ENCODE measurements at places on chromosomes 4 and X.

GRCh38 chr4:155709918-155710317 lies 43.3 kb downstream of the GUCY1A1 start:
- no peak for DNase-seq

GRCh38 chr4:157221426-157221894 lies 932 bp downstream of the GRIA2 start:
- no peak for DNase-seq

DNA sequence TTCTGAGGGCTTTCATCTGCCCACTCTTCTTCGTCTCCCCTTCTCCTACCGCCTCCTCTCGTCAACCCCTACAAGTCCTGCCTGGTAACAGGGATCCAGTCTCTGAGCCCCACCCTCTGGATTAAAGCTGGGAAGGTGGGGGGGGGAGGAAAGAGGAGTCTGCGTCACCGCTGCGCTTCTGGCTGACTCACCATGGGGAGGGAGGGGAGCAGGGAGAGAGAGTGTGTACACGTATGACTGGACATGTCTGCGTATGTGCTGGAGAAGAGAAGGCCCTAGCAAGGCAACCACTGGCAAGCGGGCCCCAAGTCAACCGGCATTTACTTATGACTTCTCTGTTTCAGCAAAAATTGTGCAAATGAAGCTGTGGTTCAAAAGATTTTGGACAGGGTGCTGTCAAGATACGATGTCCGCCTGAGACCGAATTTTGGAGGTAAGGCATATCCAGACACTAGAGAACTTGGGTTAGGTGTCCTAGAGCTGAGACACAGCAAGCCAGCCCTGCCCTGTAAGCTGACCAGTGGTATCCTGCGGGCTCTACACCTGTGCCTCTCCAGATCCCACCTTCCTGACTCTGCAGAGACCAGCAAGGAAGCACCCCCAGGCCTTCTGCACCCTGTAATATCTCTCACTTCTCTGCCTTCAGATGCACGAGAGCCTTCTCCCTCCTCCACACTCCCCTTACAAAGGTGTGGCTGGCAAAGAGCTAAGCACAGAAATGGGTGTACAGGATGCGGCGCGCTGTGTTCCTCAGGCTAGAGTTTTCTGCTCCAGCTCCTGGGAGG lies 2.5 kb downstream of the GABRQ start:
- no peak for DNase-seq

DNA sequence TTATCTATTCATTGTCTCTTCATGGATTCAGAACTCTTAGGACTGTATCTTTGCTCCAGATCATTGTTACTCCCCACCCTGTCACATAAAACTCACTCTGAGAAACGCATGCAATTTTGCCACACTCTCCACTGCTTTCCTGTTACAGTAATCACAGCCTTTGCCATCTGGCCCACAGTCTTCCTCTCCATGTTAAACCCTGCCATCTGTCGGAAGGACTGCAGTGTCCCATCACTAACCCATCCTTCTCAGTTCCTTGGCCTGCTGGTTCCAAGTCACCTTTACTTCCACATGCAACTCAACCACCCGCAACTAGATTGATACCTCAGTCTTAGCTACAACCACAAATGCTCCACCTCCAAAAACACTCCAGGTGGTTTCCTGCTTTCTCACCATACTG lies 308.7 kb upstream of the FAM241A start:
- DNase-seq: no peak

GRCh38 chr4:168601899-168602298 lies 105.0 kb downstream of the PALLD start:
- no peak for DNase-seq

DNA sequence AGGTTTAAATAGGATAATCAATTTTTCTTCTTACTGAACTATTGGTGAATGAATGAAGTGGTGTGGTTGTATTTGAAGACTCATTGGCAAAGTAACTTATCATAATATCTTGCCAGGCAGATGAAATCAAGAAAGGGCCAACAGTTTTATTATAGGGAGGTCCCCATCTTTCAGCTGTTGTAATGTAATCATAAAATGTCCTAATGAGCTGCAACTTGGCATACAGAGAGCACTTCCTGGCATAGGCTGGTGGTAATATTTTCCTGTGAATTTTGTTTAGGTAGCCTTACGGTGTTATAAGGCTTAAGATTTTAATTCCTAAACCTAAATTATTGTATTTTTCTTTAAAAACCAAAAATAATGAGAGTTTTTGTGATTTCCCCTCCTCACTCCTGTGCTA lies 17.5 kb downstream of the FHIP1A start:
- no peak for DNase-seq

DNA sequence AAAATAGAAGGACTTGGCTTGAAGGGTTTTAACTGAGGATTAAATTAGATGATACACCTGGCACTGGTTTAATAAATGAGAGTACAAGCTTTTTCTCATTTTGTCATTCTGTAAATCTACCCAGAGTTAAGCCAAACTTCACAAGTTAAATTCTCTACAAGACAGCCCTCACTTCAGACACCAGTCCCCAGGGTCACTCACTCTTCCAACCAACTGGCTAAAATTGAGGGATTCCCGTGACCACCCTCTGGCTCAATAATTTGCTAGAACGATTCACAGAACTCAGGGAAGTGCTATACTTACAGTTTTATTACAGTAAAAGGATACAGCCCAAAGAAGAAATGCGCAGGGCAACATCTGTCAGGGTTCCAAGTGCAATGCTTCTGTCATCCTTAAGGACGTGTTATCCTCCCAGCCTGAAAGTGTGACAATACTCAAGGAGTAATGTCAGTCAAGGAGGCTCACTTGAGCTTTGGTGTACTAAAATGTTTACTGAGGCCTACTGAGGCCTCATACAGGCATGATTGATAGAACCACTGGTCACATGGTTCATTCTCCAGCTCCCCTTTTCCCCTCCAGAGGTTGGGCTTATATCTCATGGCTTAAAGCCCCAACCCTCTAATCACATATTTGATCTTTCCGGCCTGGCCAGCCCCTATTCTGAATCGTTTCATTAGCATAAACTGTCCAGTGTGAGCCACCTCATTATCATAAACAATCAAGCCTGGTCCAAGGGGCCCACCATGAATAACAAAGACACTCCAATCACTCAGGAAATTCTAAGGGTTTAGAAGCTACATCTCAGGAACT lies 9.6 kb upstream of the TMSB4X start:
- DNase-seq: no peak

- no peak for DNase-seq
Observed at GRCh38 chr4:185914583-185915199, 102.7 kb upstream of the SORBS2 start.

- no peak for DNase-seq
Observed at GRCh38 chr4:30182786-30183185, 537.4 kb upstream of the PCDH7 start.

GRCh38 chr4:15703439-15703838 lies 574 bp downstream of the BST1 start:
- DNase-seq: no peak

DNA sequence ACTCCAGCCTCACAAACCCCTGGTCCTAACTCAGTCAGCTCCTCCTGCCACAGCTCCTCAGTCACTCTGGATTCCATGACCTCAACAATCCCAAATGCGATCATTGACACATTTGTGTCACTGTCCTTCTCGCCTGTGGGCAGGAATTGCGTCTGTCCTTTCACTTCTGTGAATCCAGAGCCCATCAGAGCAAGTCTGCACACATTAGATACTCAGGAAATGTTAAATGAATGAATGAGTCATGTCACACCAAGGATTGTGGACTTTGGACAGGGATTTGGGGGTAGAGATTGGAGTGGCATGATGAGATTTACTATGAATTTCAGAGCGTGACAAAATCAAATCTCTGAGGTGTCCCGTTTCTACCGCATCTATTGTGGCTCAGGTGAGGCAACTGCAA lies 11.8 kb upstream of the CLDN24 start:
- DNase-seq: peak; percentile 7

DNA sequence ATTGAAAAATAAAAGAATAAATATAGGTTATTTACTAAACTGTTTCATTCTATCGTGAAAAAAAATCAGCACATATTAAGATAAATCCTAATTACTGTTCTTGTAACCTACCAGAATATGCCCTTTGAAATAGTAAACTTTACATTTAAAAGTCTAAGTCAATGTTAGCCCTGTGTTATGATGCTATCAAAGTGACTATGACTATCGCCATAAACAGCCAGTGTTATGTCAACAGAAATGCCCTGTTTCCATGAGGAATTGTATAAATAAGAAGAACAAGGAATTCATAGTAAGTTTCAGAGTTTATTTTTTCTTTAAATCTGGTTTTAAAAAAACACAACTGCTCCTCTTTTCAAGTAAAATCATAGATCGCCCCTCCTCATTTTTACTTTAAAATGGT lies 11.4 kb downstream of the NR3C2 start:
- DNase-seq: no peak

DNA sequence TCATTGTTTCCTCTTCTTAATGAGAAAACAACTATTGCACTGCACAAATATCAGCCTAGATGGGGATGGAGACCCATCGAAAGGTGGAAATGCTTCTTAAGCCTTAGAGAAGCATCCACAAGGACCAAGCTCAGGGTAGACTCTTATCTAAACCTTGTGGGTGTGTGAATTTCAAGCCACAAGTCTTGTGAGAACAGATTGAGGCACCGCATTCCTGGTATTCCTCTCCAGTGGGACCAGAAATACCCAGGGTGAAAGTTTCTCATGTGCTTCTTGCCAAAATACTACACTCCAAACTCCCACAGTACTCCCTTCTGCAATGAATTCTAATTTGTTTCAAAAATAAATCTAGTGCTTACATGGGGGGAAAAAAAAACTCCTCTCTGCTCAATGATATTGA lies 375.6 kb downstream of the PDGFC start:
- DNase-seq: no peak

- DNase-seq: no peak
Observed at GRCh38 chr4:98305576-98305975, 44.4 kb downstream of the RAP1GDS1 start.
